ENCODE measurements at places on chromosomes 7 and 10.

DNA sequence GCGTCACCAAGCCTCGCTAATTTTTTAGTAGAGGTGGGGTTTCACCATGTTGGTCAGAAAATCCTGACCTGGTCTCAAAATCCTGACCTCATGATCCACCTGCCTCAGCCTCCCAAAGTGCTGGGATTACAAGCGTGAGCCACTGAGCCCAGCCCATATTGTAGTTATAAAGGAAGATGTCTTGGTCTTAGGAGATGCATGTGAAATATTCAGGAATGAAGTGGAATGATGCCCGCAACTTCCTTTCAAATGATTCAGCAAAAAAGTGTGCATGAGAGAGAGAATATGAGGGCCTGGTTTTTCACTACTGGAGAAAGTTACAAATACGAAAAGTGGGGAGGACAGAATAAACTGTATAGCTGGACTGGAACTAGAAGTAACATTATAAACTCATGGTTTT lies 15.9 kb downstream of the TMEM209 start:
- DNase-seq: no peak

DNA sequence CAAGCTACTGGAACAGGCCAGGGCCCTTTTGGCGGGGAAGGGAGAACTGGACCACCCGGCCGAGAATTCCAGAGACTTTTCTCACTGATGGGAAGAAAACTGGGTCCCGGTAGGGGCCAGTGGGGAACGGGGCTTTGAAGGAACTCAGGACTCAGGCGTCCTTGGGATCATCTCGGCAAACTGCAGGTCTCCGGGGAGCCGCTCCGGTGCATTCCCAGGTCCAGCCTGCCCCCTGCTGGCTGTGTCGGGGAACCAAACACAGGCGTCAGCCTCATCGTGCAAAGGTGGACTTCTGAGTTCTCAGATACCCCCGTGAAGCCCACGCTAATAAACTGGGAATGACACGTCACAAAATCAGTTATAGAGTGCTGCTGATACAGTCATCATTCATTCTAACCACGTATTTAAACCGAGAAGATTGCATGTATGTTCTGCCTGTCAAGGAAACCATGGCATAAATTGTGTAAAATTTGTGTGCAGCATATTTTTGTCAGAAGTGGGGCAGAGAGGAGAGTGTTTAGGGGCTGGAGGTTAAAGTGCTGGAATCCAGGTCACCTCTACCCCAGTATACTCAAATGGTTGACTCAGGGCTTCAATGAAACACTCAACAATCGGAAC lies 76.1 kb upstream of the CPXM2 start:
- no peak for DNase-seq

DNA sequence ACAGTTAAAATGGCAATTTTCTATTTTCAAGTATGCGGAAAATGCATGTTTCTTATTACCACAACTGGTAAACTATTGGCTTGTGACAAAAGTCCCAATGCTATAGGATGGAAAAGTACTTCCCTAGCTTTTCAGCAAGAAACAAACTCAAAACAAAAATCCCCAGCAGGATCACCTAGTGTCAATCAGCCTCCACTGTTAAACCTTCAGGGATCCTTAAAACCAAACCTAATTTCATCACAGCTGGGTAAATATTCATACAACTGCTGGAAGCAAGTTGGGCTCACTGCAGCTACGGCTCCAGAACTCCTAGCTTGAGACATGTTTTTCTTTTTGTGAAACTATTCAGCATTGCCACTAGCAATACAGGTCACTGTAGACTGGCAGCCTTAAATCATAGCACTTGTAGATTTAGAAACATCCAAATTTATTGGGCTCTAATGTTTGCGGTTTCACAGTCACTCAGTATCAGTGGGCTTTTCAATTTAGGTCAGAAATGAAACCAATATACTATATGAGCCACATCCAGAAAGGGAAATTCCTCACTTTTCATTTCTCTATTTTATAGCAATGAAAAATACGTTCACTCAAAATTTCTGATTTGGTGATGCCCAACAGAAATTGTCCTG lies 145.2 kb upstream of the ANK3 start:
- DNase-seq: no peak

DNA sequence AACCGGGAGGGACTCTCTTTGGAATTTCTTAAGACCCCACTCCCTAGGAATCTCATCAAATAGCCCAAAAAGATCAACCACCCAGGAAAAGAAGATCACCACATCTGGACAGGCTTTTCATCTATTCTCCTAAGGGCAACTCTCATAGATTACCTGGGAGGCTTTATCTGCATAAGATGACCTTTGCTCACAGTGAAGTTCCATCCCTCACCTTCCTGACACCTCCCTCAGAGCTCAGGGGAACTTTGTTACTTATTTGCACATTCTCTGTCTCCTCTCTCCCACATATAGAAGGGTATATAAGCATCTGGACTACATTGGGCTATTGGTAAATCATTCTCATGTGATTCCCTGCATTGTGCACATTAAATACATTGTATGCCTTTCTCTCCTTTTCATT lies 80.1 kb downstream of the ELMO1 start:
- DNase-seq: no peak

GRCh38 chr7:76133839-76134238 lies 67.9 kb upstream of the SRRM3 start:
- no peak for DNase-seq

DNA sequence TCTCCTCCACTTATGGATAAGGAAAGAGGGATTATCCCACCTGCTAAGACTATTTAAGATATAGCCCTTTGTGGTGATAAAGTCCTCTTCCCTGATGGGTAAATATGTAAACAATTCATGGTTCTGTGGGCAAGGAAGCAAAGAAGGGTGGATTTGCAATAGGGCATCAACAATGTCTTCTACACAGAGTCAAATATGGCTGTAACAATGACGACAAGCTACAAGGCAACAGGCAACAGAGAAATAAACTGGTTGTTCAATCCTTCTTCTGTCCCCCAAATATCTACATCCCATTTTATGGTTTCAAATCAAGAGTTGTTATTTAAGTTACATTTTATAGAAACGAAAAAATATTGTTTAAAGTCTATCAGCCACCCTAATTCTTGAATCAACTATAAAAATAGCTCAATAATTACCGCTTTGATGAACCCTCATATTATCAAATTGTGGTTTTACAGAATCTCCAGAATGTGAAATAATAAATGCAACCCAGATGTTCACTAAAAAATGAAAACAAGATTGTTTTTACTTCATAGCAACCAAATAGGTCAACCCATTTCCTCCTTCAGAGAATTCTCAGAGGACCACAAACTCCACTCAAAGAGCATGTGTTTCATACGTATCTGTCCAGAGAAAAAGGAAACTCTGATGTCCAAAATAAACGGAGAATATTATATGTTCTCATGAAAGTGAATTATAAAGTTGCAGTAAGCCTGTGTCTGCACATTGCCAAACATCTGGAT lies 13.8 kb downstream of the CYTH3 start:
- DNase-seq: no peak

All from CD4-positive, alpha-beta T cell (primary cell).